ENCODE measurements at places on chromosomes 16 and 17.

DNA sequence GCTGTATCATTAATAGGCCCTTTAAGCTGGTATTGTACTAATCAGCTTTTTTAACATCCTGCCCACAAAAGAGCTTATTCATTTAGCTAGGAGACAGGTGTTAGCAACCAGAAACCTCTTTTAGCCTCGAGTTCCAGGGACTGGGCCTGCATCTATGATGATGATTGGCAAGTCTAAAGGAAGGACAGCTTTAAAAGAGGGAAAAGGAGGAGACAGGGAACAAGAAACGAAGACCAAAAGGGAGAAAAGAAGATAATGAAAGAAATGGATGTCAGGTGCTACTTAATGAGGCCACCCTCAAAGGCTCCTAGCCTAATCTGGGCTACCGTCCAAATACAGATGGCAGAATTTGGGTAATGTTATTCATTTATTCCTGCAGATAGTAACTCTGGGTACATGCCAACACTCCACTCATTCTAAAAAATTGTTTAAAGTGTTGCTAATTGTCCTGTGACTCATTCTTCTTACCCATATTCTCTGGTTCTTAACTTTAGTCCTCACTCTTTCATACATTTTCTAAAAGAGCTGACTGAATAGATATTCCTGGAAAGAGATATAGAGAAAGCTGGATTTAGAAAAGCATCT lies 18.7 kb upstream of the RFFL start:
- no peak for DNase-seq

DNA sequence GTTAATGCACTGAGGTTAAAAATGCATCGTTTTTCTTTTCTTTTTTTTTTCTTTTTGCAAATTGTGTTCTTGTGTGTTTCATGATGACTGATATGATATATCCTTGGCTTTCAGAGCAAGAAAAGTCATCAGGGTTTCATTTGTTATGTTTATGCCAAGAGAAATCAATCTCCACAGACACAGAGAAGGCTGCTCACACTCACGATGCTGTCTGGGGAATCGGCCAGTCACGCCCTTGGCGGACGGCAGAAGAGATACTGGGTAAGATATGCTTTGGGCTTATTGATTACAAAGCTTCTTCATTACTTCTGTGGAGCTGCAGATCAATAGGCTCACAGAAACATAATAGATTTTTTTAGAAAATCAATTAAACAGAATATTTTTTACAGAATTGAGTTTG lies 42.2 kb upstream of the TNRC6C start:
- no peak for DNase-seq

- DNase-seq = peak; percentile 44
Measured at GRCh38 chr17:37650419-37651003, 7.3 kb upstream of the DDX52 start.

GRCh38 chr17:20259668-20260067 lies 207.7 kb downstream of the LGALS9B start:
- DNase-seq = no peak

All from neuronal stem cell (in vitro differentiated cells).